Neural progenitor cell (in vitro differentiated cells): ENCODE measurements at places on chromosomes 7 and 10. TPM values are rescaled to one million over a fixed set of nuclear protein-coding genes. Genes with fewer than 3 reads are reported as not detected.

FXYD4 gene
- not detected in 2 replicates for total RNA-seq

- no peak overlapping the region for H3K4me3 ChIP-seq
- no peak overlapping the region for H3K27ac ChIP-seq
- no peaks in the 10 kb centered on the region for H3K36me3 ChIP-seq
- H3K27me3 ChIP-seq: no peaks in the 10 kb centered on the region
Measured at GRCh38 chr7:117902314-117902889, 29.2 kb upstream of the CTTNBP2 start.

DNA sequence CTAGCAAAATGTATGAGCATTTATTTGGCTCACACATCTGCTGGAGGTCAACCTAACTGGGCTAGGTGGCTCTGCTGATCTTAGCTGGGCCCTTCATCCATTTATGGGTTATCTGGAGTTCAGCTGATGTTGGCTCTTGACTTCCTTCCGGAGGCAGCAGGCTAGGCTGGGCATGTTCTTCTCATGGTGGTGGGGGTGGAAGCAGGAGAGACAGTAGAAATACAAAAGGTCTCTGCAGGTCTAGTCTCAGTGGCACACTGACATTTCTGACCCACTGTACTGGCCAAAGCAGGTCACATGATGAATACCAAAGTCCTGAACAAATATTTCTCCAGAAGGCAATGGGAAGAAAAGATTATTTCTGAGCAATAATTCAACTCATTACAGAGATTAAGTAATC is 334.6 kb downstream of the CRPPA start:
- no peaks in the 10 kb centered on the region for H3K27me3 ChIP-seq
- no peaks in the 10 kb centered on the region for H3K36me3 ChIP-seq
- no peaks in the 10 kb centered on the region for H3K4me1 ChIP-seq
- no peak overlapping the region for H3K27ac ChIP-seq
- no peak overlapping the region for H3K4me3 ChIP-seq

DNA sequence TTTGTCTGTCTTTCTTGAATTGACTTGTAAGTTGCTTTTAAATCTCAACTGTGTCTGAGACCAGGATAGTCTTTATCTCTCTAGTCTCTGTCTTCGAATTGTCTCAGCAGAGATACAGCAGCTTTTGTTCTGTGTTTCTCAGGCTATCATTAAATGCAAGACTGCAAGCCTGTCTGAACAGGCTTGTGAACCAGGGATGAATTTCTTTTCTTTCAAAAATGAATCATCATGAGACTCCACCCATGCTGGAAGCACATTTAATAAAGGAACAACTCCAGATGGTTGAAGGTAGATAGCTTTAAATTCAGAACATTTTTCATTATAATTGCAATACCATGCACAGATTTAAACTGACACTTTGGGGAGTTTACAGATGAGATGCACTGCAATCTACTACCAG is 155.9 kb downstream of the SEC23IP start:
- H3K4me3 ChIP-seq: no peak overlapping the region
- no peaks in the 10 kb centered on the region for H3K36me3 ChIP-seq
- H3K4me1 ChIP-seq: peaks cover 18% of the 10 kb centered on the region
- no peak overlapping the region for H3K27ac ChIP-seq
- no peak for DNase-seq

LMOD2 gene
- total RNA-seq: not detected in 2 replicates

CADPS2 gene
- total RNA-seq: 13.2 and 19.1 TPM in 2 replicates

GRCh38 chr10:57846307-57847065 is 421.2 kb downstream of the IPMK start:
- no peak overlapping the region for H3K27ac ChIP-seq
- H3K4me3 ChIP-seq: no peak overlapping the region
- H3K27me3 ChIP-seq: no peaks in the 10 kb centered on the region
- no peak for DNase-seq
- H3K36me3 ChIP-seq: no peaks in the 10 kb centered on the region

DPP6 gene
- 0.39 and 0.90 TPM in 2 replicates for total RNA-seq

DNA sequence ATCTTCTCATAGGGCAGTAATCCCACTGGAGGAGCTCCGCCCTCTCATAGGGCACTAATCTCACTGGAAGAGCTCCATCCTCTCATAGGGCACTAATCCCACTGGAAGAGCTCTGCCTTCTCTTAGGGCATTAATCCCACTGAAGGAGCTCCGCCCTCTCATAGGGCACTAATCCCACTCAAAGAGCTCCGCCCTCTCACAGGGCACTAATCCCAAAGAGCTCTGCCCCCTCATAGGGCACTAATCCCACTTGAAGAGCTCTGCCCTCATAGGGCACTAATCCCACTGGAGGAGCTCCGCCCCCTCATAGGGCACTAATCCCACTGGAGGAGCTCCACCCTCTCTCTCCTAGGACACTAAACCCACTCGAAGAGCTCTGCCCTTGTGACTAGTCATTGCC is 3.4 kb upstream of the FUOM start:
- H3K4me1 ChIP-seq: no peaks in the 10 kb centered on the region
- H3K27me3 ChIP-seq: peaks cover 8% of the 10 kb centered on the region
- DNase-seq: no peak
- H3K27ac ChIP-seq: no peak overlapping the region
- no peaks in the 10 kb centered on the region for H3K36me3 ChIP-seq

SHOC2 gene
- total RNA-seq: 42.1 and 54.9 TPM in 2 replicates

DNA sequence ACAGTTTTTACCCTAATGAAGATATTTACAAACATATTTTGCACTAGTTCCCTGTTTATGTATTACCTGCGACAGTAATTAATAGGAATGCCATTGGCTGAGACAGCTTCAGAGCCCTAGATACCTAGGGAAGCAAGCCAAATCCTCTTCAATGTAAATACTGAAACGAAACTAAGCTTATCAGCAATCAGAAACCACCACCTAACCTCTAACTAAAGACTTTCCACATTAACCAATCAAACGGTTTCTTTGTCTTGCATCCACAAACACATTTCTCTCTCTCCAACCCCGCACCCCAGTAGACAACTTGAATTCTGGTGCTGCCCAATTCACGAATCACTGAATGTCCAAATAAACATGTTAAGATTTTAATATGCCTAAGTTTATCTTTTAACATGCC is 474.4 kb upstream of the C7orf33 start:
- no peak for DNase-seq
- H3K4me3 ChIP-seq: no peak overlapping the region
- H3K4me1 ChIP-seq: peaks cover 10% of the 10 kb centered on the region
- H3K27ac ChIP-seq: no peak overlapping the region

GRCh38 chr7:79272066-79272669 is 181.3 kb downstream of the MAGI2 start:
- H3K4me3 ChIP-seq: no peak overlapping the region
- H3K36me3 ChIP-seq: no peaks in the 10 kb centered on the region
- DNase-seq: peak; percentile 52
- H3K27me3 ChIP-seq: no peaks in the 10 kb centered on the region

GRCh38 chr10:22615819-22616499 is 98.4 kb downstream of the PIP4K2A start:
- H3K27ac ChIP-seq: no peak overlapping the region
- H3K27me3 ChIP-seq: no peaks in the 10 kb centered on the region
- no peaks in the 10 kb centered on the region for H3K36me3 ChIP-seq
- DNase-seq: no peak
- no peak overlapping the region for H3K4me3 ChIP-seq
- H3K4me1 ChIP-seq: peaks cover 41% of the 10 kb centered on the region

DNA sequence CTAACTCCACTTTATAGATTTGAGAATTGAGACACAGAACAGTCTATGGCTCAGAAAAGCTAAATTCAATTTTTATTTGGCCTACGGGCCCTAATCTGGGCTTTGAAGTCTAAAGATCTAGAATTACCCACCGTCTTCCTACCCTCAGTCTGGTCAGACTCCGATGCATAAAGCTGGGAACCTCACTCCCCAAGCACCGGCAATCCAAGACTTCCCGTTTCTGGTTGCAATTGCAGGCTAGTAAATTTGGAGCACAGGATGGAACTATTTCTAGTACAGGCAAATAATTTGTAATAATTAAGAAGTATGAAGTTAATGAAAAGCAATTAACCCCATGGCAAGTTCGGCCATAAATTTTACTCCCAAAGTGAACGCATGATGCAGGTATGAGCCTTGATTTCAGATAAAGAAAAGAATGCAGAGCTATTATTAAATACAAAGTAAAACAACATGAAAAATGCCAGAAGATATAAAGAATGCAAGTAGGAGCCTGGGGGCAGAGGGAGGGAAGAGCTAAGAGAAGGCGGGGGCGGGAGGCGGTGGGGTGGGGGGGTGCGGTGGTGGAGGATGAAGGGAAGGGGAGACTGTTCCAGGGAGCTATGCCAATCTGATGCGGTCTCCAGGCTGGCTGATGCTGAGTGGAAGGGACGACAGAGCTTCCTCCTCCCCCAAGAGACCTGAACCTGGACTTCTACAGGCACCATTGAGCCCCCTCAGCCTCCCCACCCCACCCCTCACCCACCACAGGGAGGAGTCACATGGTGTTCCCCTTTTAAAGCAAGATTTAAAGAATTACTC is 45.1 kb downstream of the BPGM start:
- no peaks in the 10 kb centered on the region for H3K4me1 ChIP-seq
- no peaks in the 10 kb centered on the region for H3K27me3 ChIP-seq
- no peak overlapping the region for H3K4me3 ChIP-seq
- DNase-seq: no peak
- no peak overlapping the region for H3K27ac ChIP-seq

TAS2R3 gene
- 1.2 and 2.2 TPM in 2 replicates for total RNA-seq

DNA sequence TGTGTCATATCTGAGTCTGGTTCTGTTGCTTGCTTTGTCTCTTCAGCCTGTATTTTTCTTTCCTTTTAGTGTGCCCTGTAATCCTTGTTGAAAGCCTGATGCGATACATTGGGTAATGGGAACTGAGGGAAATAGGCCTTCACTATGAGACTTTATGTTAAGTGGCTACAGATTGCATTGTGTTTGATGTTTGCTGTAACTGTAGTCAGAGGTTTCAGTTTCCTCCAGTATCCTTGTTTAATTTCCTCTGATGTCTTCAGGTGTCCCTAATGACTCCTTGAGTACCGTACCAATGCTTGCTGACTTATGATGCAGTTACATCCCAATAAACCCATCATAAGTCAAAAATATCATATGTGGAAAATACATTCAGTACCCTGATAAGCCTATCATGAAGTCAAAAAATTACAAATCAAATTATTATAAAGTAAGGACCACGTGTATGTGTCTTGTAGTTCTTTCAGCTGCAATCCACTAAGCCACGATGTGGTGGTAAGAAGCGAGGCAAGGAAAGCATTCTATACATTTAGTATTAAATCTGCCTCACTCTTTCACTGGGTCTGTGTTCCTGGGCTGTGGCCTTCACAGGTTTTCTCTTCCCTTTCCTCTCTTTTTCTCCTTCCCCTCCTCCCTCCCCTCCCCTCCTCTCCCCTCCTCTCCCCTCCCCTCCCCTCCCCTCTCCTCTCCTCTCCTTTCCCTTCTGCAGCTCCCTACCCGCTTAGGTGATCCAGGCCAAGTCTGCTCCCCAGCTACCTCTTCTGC is 13.3 kb upstream of the GIMAP6 start:
- no peaks in the 10 kb centered on the region for H3K36me3 ChIP-seq
- no peaks in the 10 kb centered on the region for H3K27me3 ChIP-seq
- H3K4me3 ChIP-seq: no peak overlapping the region
- no peak for DNase-seq
- H3K4me1 ChIP-seq: no peaks in the 10 kb centered on the region

DNA sequence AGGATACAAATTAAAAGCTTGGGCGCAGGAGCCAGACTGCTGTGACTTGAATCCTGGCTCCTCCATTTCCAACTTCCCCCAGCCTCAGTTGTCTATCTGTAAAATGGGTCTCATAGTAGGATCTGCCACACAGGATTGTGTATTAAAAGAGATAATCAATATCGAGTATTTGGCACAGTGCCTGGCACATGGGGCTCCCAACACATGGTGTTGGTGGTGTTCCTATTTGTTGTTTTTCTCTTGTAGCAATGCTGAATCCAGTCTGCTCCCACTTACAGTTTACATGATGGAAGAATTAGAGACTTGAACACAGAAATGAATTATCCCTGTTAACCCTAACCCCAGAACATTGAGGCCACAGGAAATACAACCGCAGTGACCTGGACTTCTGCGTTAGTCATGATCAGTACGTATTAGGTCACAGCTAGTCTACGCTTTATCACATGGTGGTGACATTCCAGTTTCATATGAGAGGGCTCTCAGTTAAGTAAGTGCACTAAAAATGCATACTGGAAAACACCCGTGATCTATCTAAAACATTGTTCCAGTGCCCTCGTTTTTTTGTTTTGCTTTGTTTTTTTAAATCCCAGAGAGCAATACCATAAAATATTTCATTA is 169.5 kb upstream of the KLF14 start:
- H3K27ac ChIP-seq: no peak overlapping the region
- no peak overlapping the region for H3K4me3 ChIP-seq
- no peaks in the 10 kb centered on the region for H3K36me3 ChIP-seq
- H3K4me1 ChIP-seq: peaks cover 12% of the 10 kb centered on the region

GRID1 gene
- total RNA-seq: 0.31 TPM in 1 of 2 replicates, not detected in the other

- H3K27me3 ChIP-seq: no peaks in the 10 kb centered on the region
- peaks cover 27% of the 10 kb centered on the region for H3K4me1 ChIP-seq
- no peak for DNase-seq
- H3K36me3 ChIP-seq: no peaks in the 10 kb centered on the region
Measured at GRCh38 chr7:976901-977325, 1.6 kb upstream of the COX19 start.
